Renal cortical epithelial cell (primary cell): ENCODE measurements at places on chromosomes 16 and 17.

DNA sequence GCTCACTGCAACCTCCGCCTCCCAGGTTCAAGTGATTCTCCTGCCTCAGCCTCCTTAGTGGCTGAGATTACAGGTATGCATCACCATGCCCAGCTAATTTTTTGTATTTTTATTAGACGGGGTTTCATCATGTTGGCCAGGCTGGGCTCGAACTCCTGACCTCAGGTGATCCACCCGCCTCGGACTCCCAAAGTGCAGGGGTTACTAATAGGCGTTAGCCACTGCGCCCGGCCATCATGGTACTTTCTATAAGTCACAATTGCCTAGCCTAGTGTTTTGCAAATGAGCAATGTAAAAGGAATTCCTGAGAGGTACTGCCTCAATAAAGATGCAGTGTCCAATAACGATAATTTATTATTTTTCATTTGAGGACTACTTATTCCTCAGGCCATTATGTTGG is 13.9 kb upstream of the PSMC3IP start:
- DNase-seq = no peak

DNA sequence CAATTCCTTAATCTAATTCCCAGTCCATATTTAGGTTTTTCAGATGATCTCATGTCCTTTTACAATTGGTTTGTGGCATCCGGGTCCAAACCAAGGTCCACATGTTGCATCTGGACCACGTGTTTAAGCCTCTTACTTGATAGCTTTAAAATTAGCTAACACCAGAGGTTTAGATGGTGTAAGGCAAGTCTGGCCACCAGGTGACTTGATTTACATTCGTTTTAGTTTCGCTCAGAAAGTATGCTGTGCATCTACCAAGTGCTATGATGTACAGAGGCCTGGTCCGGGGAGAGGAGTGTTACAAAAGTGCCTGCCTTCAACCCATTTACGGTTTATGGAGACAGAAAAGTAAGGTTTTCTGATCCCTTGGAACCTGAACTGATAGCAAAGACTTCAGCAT is 878 bp upstream of the DNAJA2 start:
- peak; percentile 21 for DNase-seq

DNA sequence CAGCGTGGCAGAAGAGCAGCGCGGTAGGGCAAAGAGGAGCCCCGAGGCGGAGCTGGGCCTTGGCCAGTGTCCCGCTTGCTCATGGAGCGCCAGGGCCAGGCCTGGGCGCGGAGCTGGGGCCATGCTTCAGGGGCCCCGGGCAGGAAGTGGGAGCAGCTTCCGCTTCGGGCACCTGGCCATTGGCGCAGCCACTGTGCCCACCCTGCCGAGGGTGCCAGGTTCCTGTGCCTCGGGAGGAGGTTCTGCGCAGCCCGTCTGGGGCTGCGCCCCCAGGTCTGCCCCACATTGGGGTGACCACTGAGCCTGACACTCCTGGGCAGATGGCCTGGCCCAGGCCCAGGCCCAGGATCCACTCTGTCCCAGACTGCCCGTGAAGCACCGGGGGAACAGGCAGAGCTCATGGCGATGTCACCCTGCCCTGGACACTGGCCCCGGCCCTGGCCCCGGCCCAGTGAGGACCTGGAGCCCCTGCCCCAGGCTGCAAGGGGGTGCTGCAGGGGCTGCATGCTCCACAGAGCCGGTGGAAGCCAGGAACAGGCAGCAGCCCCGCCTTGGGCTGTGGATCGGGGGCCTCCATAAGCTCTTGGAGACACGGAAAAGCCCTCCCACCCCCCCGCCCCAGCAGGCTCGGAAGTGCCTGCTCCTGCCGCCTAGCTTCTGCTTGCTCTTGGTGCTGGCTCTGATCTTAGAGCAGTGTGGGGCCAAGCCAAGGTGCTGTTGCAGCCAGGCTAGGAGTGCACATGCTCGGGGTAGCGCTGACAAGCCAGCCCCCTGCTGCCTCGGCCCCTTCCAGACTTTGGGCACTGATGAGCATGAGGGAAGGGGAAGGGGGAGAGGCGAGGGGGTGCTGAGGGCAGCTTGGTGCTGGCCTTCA is 35.9 kb upstream of the FOXJ1 start:
- no peak for DNase-seq

DNA sequence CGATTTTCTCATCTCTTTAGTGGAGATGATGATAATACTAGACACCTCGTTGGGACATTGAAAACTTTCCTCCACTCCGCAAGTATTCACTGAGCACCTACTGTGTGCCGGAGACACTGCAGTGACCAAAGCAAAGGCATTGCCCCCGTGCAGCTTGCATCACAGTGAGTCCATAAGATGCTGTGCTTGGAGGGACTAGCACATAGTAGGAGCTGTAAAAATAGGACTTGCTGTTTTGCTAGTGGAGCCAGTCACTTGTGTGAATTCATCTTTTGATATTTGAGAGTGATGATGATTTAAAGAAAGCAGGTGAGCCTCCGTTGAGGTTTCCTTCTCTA is 5.3 kb upstream of the MAP2K3 start:
- no peak for DNase-seq

DNA sequence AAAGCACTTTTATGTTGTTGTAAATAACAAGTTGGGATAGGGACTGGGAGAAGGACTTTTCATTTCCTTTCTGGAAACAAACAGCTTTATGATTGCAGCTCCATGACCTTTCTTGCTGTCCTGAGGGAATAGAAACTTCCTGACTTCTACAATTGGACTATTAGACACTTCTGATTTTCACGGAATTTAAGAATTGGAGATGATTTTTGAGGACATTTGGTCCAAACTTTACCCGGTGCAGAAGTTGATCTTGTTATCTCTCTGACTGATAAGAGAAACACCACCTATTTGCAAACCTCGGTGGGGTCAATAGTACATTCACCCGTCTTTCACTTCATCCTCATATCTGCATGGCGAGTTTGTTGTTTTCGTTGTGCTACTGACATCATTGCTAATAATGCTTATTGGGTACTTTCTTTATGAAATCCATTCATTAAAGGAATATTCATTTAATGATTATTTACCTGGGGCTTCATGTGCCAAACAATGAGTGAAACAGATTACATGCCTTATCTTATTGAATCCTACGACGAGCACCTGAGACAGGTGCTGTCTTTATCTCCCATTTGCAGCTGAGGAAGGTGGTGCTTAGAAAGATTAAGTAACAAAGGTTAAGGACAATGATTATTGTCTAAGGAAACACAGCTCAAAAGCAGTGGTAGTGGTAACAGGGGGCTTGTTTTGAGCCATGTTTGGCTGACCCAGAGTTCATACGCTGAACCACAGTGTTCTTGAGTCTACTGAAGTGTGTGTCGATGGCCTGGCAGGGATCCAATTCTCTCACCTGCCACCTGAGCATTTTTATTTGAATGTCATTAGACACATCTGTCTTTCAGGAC is 176.9 kb upstream of the FAM20A start:
- DNase-seq = no peak

GRCh38 chr16:50550866-50551641 is 2.9 kb downstream of the NKD1 start:
- no peak for DNase-seq

DNA sequence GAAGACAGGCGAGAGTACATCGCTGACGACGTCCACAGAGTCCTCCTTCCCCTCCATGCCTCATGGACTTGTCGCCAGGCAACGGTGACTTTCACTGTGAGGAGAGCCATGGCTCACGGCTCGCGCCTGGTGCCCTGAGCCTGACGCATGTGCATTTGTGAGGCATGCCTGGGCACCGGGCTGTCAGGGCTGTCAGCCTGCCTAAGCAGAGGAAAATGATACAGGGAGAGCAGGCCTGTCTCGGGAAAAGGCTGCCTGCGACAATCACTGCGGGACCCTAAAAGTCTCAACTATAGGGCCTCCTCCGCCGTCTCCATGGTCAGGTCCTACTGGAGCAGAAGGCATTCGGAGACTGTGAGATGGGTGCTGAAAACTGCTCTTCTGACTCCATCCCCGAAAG is 135.5 kb upstream of the WSB1 start:
- no peak for DNase-seq

DNA sequence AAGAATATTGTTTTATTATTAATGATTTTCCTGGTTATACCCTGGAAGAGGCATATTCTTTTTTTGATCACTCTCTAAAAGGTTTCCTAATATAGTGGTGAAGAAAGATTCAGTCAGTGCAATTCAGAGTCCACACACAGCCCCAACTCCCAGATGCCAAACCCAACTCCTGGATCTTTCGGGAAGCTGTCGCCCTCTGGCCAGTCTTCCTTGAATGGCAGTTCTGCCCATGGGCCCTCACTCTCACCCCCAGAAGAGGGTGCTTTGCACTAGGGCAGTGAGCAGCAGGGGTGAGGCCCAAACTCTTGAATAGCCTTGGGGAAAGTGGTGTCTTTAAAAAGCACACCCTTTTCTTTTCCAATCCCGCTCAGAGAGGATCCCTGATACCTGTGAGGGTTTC is 11.0 kb downstream of the KRT32 start:
- DNase-seq = no peak

DNA sequence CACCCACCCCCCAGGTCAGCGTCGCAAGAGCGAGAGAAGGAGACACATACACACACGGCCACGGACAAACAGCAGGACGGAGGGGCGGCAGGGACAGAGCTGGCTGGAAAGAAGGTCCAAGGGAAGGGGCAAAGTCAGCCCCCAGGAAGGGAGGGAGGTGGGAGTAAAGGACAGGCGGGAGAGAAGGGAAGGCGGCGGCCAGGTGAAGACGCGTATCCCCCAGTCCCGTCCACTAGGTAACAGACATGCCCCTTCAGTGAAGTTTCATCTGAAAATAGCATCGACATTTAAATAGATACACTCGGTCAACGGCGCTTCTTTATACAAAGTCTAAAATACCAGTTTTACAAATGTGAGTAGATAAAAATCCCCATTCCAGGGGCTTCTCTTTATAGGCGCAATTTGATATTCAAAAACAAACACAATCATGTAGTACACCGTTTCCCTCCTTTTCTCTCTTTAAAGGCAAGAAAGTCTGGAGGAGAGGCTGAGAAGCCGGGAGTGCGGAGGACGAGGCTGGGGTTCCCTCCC is 4.5 kb downstream of the CBX8 start:
- no peak for DNase-seq

DNA sequence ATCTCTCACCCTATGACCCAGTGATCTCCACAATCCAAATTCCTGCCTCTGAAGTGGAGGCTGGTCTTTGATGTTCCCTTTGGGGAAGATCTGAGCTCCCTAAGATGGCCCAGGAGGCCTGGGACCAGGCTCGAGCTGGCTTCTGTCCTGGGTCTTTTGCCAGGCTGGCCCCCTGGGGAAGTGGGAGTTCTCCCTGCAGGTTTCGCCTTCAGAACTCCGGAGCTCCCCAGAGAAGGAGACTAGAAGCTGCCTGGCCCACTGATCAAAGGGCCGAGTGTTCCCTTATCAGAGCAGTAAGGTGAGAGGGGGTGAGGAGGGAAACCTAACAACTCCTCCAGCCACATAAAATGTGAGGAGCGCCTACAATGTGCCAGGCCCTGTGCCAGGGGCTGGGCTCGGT is 147.1 kb downstream of the IRF8 start:
- no peak for DNase-seq

DNA sequence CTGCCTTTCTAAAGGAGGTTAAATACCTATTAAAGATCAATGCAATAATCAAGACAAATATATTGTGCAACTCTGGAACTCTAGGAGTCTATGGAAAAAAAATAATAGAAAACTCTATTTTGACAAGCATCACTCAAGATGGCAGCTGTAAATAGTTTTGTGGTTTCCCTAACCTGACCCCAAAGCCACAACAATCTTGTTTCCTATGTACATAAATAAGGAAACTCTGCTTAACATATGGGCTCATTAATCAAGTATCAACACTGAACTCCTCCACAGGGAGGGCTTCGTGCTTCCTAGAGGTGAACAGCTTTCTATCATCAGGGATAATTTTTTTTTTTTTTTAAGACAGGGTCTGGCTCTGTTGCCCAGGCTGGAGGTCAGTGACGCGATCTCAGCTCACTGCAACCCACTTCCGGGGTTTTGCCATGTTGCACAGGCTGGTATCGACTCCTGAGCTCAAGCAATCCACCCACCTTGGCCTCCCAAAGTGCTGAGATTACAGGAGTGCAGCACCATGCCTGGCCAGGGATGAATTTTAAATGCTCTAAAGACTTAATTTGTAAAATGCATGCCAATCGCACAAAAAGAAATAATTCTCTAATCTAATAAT is 42.5 kb downstream of the ARHGAP17 start:
- DNase-seq = no peak

GRCh38 chr17:27315796-27316465 is 22.0 kb downstream of the WSB1 start:
- DNase-seq = peak; percentile 64
